ENCODE measurements at places on chromosomes 5 and 9.
A peak's percentile ranks its signal among the peaks of the same experiment; 100 is the strongest.

GRCh38 chr5:38931731-38932130 is 85.9 kb downstream of the OSMR start:
- peak; percentile 6 for DNase-seq

- peak; percentile 68 for DNase-seq
Observed at GRCh38 chr5:151092762-151093161, 11.9 kb upstream of the TNIP1 start.

GRCh38 chr5:158099571-158100105 is 240.7 kb upstream of the CLINT1 start:
- no peak for DNase-seq

DNA sequence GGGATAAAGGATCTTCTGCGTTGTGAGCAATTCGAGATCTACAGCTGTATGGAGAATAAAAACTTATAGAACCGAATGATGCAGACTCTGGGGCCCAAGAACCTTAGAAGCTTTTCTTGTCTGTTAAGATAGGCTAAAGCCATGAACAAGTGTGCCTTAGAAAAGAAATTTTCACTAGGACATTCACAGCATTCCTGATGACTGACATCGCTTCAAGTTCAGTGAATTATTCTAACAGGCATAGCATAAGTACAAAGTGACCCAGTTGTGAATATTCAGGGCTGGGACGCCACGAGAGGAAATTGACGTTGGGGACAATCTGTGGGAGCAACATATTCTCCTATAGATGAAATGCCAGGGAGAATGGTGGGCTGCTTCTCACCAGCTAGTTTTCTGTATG is 32.0 kb upstream of the PANK3 start:
- no peak for DNase-seq

GRCh38 chr9:134024214-134024792 is 978 bp upstream of the BRD3OS start:
- DNase-seq: no peak
